ENCODE measurements at places on chromosomes 2 and 18.

DNA sequence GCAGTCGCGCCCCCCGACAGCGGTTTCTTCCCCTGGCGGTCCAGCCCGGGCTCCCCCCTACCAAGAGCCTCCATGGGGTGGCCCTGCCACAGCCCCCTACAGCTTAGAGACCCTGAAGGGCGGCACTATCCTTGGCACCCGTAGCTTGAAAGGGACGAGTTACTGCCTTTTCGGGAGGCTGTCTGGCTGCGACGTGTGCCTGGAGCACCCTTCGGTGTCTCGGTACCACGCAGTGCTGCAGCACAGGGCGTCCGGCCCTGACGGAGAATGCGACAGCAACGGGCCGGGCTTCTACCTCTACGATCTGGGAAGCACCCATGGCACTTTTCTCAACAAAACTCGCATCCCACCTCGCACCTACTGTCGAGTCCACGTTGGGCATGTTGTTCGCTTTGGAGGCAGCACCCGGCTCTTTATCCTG, 475 bp downstream of the SLC4A1AP start:
- DNase-seq: no peak

GRCh38 chr18:41745166-41746049, 209.6 kb upstream of the PIK3C3 start:
- DNase-seq: no peak

DNA sequence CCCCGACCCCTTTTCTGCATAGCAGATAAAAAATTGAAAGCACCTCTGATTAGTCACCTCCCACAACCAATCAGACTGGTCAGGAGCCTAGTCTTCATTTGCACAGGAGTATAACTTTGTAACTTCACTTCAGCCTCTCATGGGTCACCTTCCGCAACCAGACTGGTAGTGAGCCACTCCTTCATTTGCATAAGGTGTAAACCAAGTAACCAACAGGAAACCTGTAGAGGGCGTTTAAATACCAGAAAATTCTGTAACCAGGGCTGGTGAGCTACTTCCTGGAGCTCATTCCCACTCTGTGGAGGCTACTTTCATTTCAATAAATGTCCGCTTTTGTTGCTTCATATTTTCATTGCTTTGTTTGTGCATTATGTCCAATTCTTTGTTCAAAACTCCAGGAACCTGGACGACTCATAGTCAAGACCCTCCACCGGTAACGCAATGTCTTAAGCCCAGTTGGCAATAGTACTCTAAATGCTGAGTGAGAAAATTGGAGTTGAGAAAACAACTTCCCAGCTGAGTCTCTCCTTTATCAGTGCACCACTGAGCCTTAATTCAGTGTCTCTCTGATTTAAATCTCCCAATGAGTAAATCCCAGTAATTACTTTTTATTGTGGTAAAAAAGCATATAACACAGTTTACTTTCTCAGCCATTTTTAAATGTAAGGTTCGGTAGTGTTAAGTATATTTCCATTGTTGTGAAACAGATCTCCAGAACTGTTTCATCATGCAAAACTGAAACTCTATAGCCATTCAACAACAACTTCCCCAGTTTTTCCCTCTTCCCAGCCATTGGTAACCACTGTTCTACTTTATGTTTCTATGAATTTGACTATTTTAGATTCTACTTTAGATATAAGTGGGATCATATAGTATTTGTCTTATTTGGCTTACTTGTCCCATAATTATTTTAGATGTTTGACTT, 392.7 kb upstream of the SLC8A1 start:
- DNase-seq: no peak

GRCh38 chr2:129334128-129334527, 645.3 kb upstream of the RAB6C start:
- no peak for DNase-seq

DNA sequence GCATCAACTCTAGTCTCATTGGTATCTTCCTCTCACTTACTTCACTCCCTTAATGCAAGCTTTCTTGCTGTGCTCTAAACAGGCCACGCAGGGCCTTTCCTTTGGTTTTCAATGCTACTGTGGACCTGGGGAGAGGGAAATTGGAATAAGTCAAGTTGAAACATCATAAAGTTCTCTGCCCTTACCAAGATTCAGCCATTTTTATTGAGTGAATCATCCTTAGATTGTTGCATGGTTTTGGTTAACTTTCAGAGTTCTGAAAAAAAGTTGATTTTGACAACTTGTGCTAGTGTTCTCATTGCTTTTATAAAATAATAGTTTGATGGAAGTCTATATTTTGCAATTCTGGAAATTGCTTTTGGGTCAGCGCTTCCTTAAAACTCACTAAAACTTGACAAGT, 852.8 kb upstream of the ACVR2A start:
- no peak for DNase-seq

DNA sequence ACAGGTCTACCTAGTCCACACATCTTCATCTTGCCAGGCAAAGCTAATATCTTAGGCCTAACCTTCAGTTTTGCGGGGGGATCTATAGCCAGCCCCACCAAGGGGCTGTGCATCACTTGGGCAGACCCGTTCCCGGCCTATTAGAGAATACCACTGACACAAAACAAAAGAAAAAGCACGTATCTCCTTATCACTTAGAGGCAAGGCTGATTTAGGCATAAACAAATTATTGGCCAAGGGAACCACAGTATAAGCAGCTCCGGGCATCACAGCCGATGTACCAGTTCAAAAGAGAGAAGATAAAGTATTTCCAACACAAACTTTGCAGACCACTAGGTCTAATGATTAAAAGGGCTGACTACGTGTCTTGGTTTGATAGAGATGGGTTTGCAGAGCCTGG, 248.0 kb downstream of the TCF4 start:
- DNase-seq: no peak

DNA sequence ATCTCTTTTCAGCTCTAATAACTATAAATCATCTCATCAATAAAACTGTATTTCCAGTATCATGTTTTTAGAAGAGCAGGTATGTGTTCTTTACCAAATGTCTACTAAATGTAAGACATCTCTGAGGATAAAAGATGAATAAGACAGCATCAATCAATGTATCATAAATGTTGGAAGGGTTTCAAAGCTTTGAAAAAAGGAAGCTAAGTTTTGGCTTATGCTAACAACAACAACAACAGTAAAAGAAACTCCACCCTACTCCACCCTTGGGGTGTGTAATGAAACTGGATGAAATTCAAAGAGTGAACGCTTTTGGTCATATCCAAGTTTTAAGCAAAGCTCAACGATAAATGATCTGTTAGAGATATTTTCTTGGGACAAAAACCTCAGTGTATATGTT, 17.1 kb downstream of the PRKD3 start:
- no peak for DNase-seq

DNA sequence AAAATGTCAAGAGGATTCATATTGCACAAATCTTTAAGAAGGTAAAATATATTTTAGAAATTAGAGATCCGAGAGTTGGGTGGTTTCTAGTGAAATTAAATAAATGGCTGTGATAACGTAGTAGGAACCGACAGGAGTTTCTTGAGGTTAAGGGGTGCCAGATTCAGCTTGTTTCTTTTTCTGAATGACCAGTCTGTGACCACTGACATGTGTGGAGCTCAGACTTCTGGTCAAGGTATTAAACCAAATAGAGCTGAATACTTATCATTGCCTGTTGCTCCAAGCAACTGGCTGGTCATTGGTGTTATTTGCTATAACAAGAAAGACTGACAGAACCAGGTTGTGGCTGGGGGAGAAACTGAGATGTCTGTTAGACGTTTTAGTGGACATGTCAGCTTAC, 408.2 kb upstream of the HS6ST1 start:
- no peak for DNase-seq

DNA sequence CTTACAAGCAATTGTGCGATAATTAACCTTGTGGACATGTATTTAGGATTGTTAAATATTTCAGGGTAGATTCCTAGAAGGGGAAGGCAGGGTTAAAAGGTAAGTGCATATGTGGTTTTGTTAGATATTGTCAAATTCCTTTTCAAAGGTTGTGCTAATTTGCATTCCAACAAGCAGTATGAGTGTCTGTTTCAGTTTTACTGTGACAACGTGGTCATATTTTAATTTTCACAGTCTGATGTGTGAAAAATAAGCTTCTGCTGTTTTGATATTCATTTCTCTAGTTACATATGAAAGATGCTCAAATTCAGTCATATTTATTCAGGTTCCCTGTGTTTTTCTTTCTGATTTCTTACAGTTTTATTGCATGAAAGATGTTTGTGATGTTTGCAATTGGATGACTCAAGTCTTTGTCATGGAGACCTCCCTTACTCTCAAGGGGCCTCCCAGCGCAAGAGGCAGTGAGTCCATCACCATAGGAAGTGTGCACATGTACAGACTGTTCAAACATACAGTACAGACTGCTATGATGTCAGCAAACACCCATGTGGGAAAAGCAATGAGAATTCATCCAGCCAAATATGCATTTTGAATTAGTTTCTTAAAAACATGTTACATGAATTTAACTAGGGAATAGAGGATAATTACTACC, 310.8 kb downstream of the GALR1 start:
- no peak for DNase-seq

Measured in stimulated activated CD4-positive, alpha-beta T cell treated with anti-CD3 and anti-CD28 coated beads, TNF-alpha, amount 100 ng/mL, for 48 hours (primary cell).